Thymus (tissue), 14 donors: ENCODE measurements at places on chromosomes 3 and 15. TPM values are rescaled to one million over a fixed set of nuclear protein-coding genes. Genes with fewer than 3 reads are reported as not detected.

DNA sequence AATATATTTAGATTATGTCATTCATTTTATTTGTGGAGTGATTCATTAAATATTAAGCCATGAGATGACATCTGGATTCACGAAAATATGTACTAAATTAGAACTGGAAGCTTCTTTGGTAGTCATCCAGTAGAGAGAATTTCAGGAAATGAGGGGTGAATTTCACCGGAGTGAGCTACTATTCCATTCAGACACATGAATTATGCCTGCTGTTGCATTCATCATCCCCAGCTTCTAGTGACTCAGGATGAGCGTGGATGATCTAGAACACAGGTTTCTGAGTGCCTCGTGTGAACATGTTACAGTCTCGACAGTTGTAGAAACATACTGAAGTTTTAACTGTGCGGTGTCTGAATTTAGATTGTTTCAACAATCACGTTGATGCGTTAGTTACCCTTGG lies 42.9 kb upstream of the GABRG3 start:
- H3K27ac ChIP-seq, result no peak overlapping the region
- no peaks in the 10 kb centered on the region for H3K4me1 ChIP-seq
- H3K36me3 ChIP-seq, result no peaks in the 10 kb centered on the region
- H3K27me3 ChIP-seq, result no peaks in the 10 kb centered on the region
- no peak overlapping the region for H3K4me3 ChIP-seq

GRCh38 chr15:66897416-66897815 lies 168.0 kb upstream of the SMAD3 start:
- H3K4me3 ChIP-seq, result no peak overlapping the region
- no peaks in the 10 kb centered on the region for H3K4me1 ChIP-seq
- H3K27me3 ChIP-seq, result no peaks in the 10 kb centered on the region
- no peaks in the 10 kb centered on the region for H3K36me3 ChIP-seq
- no peak for DNase-seq
- H3K27ac ChIP-seq, result no peak overlapping the region

DNA sequence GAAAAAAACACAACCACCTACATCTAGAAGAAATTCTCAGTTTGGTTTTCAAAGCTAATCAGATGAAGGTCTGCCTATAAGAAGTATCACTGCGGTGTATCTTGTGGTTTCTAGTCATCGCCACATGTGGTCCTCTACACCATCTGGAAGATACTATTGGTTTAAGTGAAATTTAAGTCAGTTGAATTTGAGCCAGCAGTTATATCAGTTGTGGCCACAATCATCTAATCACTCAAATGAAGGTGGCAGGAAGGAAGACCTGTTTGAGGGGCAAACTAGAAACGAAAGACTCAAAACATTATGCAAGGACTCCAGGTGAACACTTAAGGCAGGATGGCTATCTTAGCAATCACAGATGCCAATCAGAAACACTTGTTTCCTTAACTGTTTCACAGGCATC lies 48.7 kb downstream of the ETV5 start:
- H3K4me3 ChIP-seq, result no peak overlapping the region
- no peaks in the 10 kb centered on the region for H3K36me3 ChIP-seq
- H3K27me3 ChIP-seq, result no peaks in the 10 kb centered on the region
- DNase-seq, result peak; percentile 33
- peaks cover 41% of the 10 kb centered on the region for H3K4me1 ChIP-seq
- H3K27ac ChIP-seq, result no peak overlapping the region

- no peak overlapping the region for H3K4me3 ChIP-seq
- no peak for DNase-seq
- no peaks in the 10 kb centered on the region for H3K27me3 ChIP-seq
- no peak overlapping the region for H3K27ac ChIP-seq
- no peaks in the 10 kb centered on the region for H3K4me1 ChIP-seq
Observed at GRCh38 chr15:79160211-79160610, 69.6 kb upstream of the RASGRF1 start.

GRCh38 chr3:20842594-20843436 lies 656.8 kb upstream of the SGO1 start:
- DNase-seq, result no peak
- no peak overlapping the region for H3K4me3 ChIP-seq

DNA sequence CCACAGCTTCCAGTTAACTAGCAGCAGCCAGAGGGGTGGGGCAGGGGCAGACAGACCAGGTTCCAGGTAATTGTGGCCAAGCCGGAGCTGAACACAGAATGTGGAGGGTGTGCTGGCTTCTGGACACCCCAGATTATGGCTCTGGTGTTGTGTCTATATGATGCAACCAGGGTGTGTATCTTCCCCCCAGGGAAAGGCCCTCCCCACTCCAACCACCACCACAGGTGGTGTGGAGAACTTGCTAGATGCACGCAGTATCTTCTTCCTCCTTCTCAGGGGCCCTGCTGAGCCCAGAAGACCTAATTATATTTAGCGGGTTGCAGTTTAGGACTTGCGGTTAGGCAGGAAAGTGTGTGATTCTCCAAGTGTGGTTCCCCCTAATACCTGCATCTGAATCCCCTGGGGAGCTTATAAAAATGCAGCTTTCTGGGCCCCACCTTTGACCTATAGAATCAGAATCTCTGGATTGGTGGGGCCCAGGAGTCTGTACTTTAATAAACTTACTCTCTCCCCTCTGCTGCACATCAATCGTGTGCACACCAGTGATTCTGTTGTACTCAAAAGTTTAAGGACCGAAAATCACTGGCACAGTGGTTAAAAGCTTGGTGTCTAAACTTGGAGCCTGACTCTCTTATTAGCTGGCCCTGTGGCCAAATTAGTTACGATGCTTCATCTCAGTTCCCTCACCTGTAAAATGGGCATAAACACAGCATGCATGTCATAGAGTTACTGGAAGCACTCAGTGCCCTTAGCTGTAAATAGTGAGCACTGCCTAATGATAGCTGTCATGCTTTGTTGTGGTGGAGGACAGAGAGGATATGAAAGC lies 379.1 kb upstream of the PROK2 start:
- H3K27me3 ChIP-seq, result no peaks in the 10 kb centered on the region
- DNase-seq, result peak; percentile 72
- H3K4me1 ChIP-seq, result peaks cover 48% of the 10 kb centered on the region
- H3K36me3 ChIP-seq, result no peaks in the 10 kb centered on the region

GRCh38 chr15:52288051-52288942 lies 7.3 kb downstream of the MYO5C start:
- H3K36me3 ChIP-seq, result no peaks in the 10 kb centered on the region
- H3K27ac ChIP-seq, result no peak overlapping the region
- DNase-seq, result no peak
- H3K4me1 ChIP-seq, result no peaks in the 10 kb centered on the region

DNA sequence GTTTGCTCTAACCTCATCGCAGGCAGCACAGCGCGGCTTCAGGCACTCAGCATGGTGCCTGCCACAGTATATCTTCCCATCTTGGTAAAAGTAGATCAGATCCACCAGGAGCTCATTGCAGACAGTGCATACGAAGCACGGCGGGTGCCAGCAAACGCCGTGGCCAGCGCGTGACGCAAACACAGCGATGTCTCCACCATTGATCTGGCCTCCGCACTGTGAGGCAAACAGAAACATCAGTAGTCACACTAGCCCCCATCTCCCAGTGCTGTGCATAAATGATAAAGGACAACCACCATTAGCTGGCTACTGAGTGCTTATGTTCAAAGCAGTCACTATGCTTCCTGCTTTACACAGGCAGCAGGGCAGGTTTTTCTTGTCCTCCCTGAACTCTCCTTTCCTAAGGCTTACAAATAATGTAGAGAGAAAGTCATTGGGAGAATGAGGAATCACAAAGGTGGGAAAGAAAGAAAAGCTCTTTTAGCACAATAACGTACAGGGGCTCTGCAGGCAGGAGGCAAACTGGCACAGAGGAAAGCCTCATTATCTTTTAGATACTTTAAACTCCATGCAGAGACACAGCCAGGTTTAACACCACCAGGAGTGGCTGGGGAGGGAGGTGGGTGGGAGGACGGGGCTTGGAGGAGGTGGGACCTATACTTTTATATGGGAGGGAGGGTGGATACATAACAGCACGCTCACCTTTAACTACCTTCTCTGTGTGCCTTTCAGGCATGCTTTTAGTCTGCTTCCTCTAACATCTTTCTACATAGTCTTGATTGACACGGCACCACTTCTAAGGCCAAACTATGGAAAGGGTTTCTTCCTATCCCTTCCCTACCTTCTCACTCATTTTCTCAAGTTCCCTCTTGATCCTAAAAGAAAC lies 67.9 kb downstream of the PRICKLE2 start:
- H3K4me3 ChIP-seq, result no peak overlapping the region
- H3K27ac ChIP-seq, result no peak overlapping the region
- H3K27me3 ChIP-seq, result no peaks in the 10 kb centered on the region
- DNase-seq, result no peak
- H3K4me1 ChIP-seq, result no peaks in the 10 kb centered on the region
- H3K36me3 ChIP-seq, result no peaks in the 10 kb centered on the region

DNA sequence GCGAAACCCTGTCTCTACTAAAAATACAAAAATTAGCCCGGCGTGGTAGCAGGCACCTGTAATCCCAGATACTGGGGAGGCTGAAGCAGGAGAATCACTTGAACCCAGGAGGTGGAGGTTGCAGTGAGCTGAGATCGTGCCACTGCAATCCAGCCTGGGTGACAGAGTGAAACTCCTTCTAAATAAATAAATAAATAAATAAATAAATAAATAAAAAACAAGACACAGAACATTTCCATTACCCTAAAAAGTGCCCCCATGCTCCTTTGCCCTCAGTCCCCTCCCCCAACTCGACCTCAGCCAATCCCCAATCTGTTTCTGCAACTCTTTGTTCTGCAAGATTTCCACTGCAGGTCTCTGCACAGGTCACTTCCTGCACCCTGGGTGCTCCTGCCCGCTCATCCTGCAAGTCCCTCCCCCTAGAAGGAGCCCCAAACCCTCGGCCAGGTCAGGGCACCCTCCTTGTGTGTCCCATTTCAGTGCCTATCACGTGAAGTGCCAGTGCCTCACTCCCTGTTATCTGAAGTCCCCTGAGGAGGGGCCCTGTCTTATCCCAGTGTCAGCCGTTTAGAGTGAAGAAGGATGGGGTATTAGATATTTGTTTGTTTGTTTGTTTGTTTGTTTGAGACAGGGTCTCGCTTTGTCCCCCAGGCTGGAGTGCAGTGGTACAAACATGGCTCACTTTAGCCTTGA lies 1.1 kb downstream of the FAM240A start:
- H3K27ac ChIP-seq, result no peak overlapping the region
- no peak overlapping the region for H3K4me3 ChIP-seq
- no peaks in the 10 kb centered on the region for H3K4me1 ChIP-seq
- DNase-seq, result no peak

DNA sequence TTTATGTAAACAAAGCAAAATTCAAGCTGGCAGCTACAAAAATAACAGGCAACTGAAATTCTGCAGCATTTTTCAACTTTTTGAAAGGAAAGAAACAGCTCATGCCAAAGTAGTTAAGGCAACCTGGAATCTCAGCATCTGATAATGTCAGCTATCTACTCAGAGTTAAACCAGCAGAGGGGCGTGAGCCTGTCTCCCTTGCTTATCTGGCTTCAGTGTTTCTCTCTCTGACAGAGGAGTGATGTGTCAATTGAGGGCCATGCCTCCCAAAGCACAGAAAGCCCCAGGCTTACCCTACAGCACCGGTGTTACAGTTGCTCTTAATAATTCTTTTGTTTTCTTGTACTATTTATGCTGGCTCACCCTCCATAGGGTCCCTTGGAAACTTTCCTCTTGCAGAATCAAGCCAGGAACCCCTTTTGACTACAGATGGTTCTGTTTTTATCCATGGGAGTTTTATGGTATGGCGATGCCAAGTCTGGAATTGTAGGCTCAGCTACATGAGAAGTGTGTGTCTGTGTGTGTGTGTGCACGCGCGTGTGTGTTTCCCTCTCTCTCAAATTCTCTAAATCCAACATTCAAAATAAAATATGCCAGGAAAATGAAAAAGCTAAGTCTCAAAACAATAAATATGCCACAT lies 7.3 kb downstream of the TMEM212 start:
- no peak overlapping the region for H3K4me3 ChIP-seq
- H3K27me3 ChIP-seq, result no peaks in the 10 kb centered on the region
- no peak overlapping the region for H3K27ac ChIP-seq
- no peaks in the 10 kb centered on the region for H3K36me3 ChIP-seq
- no peaks in the 10 kb centered on the region for H3K4me1 ChIP-seq

DNA sequence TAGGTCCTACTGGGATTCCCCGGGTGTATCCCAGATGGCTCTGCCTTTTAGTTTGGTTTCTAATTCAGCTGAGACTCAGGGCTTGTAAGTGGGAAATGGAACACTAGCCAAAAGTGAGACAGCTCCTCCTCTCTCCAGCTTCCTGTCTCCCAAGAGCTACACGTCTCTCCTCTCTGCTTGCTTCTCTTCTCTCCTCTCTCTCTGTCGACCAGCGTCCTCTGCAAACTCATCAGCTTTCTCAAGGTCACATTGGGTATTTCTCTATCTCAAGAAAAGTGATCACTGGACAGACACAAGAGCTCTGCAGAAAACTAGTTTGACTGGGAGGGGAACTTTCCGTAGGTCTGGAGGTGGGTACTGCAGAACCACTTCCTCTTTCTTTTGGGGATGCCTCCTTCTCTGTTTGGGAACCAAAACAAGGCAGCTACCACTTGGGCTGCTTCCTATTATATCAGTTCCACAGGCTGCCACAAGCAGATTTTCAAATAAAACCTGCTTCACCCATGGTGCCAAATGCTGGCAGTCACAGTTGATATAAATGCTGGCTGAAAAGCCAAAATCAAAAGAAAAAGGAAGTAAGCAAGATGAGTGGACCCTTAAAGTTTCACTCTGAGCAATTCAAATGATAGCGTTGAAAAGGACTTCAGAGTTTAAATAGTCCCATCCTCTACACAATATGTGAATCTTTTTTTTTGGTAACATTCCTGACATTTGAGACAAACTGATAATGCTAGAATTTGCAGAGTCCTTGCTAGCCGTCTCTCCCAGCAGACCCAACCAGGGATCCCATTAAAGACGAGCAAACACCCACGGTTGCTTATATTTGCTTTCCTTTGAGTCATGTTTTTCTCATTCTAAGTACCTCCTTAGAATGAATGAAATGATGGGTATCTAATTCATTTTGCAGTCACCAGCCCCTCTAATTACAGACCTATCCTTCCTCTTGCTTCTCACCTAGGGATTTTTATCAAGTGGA lies 7.2 kb upstream of the DYNC1LI1 start:
- H3K36me3 ChIP-seq, result no peaks in the 10 kb centered on the region
- no peaks in the 10 kb centered on the region for H3K27me3 ChIP-seq
- H3K4me3 ChIP-seq, result no peak overlapping the region
- peaks cover 13% of the 10 kb centered on the region for H3K4me1 ChIP-seq

DNA sequence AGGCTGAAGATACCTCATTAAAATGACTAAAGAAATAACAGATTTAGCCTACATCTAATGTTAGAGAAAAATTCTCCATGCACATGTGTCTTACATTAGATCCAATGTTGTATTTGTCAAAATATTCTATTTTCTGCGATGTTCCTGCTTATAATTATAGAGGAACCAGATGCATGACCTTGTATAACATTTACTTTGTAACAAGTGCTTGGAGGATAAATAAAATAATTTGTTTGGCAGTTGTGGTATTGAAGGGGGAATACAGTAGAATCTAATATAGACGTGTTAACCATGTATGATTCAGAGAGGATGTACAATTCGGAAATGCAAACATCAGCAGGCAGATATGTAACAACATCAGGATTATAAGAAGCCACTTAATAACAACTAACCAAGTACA lies 922.2 kb downstream of the TUSC7 start:
- DNase-seq, result no peak
- H3K27ac ChIP-seq, result no peak overlapping the region
- no peaks in the 10 kb centered on the region for H3K4me1 ChIP-seq
- no peaks in the 10 kb centered on the region for H3K36me3 ChIP-seq
- H3K27me3 ChIP-seq, result no peaks in the 10 kb centered on the region

Gene CNTN4
- total RNA-seq, result 9.9 TPM

Gene GP5
- total RNA-seq, result 0.14 TPM

Gene STARD5
- 3.6 TPM for total RNA-seq

Gene GP9
- 0.14 TPM for total RNA-seq

Gene AGBL1
- under 0.01 TPM for total RNA-seq
